Stimulated activated CD4-positive, alpha-beta T cell treated with anti-CD3 and anti-CD28 coated beads, Interleukin-4, amount 100 ng/mL, for 4 hours (primary cell): ENCODE measurements at places on chromosomes 1 and 21.

DNA sequence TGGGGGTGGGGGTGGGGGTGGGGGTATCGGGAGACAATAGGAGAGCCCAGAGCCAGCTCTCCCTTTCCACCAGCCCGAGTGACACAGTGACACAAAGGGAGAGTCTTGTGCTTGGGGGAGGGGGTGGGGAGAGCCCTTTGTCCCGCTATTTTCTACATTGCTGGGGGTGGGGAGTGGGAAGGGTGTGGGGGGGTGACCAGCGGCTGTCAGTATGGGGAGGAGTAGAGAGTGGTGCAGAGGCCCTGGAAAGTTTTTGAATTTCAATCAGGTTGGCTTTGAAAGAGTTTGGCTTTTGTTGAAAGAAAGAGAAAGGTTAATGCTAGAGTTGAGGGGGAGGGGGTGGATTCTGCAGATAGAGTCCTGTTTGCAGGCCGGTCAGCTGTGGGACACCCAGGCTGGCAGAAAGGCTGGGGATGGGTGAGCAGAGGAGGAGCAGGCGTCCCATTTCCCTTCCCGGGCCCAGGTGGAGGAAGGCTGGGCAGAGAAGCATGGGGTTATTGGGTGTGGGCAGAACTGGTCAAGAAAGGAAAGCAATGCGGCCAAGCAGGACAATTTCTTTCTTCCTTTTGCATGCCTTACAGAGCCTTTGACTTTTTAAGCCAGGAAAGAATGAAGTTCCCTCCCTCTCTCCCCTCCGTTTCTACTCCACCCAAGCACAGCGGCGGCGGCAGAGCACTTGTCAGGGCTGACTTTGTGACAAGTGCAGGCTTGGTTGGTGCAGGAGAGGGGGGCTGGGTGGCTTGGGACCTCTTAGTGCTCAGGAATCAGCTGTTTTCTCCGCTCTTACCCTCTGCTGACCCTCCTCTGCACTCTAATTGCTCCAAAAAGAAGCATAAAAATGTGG lies 96.2 kb downstream of the RNF220 start:
- DNase-seq = no peak

DNA sequence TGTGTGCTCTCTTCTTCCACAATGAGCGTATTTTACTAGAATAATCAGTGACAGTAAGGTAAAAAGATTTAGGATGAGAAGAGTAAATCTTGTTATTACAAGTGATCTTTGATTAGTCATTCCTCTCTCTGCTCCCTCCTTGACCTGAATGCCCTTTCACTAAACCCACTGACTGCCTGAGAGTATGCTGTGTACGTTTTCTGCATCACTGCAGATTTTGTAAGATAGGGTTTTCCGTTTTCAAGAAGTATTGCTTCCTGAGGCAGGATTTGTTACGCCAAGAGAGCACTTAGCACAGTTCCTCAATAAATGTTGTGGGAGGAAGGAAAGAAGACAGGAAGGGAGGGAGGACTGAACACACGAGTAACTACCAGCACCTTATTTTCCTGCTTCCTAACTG lies 7.7 kb upstream of the LAMB3 start:
- DNase-seq = no peak

DNA sequence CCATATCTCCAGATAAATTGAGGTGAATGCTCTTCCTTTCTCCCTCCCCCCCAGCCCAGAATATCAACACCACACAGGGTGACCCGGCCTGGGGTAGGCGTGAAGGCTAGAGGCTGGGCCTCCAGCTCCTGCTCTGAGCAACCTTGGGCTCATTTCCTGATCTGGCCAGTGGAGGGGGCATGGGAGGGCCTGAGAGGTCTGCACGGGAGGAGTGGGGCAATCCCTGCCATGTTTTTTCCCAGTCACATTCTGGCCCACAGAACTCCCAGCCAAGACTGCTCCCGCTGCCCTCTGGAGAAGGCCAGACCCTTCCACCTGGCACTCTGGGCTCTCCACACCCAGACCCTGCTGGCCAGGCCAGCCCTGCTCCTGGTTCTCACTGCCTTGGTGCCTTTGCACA lies 3.9 kb downstream of the CLDN19 start:
- DNase-seq = no peak

- no peak for DNase-seq
Observed at GRCh38 chr1:56548571-56548970, 30.8 kb downstream of the PLPP3 start.

DNA sequence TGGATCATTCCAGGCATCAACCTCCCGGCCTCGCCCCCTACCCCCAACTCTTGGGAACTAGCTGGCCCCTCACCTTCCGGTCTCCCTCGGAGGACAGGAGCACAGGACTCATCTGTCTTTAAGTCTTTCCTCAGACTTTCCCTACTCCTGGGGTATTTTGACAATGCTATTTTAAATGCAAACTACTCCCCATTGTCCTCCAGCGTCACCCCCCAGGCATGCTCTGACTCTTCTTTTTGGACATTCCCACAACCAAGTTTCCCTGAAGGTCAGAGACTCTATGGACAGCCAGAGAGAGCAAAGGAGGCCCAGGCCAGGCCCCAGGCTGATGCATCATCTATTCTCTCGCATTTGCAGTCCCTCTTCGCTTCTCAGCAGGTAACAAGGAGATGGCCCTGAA lies 424.3 kb downstream of the PCP4 start:
- DNase-seq = no peak
